ENCODE measurements at places on chromosomes 7 and 10.

DNA sequence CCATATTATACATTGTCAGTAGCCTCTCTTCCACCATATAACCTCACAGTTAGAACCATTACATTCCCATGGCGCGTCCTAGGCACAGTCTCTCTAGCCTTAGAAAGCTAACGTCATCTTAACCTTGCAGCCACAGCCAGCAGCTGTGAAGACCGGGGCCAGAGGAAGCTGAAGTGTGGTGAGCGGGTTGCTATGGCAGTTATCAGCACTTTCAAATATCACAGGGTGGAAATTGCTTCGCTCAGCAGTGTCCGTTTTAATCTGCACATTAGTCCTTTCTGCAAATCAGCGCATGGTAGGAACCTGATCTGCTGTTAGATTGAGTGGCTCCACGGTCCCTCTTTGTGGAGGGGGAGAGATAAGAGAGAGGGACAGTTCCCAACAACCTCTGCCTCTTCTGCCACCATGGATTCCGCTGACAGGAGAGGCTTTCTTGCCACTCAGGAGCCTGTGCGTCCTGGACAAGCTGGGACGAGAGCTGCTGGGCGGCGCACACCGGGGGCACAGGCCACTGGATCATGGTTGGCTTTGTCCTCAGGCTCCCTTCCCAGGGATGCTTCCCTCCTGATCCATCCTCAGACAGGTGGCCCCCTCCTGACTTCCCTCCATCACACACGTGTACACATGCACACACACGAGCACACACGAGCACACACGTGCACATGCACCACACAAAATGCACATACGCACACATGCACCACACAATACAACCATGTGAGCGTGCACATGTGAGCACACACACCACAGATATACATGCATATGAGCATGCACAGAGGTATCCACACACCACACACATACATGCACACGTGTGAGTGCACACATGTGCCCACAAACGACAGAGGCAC, 93.8 kb downstream of the WDR37 start:
- no peak for DNase-seq

GRCh38 chr7:70667406-70667805, 464.5 kb upstream of the GALNT17 start:
- DNase-seq = no peak

DNA sequence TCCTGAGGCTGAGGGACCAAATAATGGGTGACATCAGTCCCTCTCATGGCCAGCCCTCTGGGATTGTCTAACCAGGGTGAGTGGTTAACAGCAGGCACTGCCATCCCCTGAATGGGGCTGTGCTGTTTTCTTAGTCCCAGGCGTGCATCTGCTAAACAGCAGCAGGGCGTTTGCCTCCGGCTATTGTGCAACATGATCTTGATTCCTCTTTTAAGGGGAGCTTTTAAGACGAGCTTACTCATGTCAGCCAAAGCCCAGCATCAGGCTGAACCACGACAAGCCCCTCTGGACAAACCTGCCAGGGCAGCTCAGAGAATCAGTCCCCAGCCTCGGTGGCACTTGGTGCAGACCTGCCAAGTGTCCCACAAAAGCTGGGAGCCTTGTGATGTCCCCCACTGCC, 16.2 kb upstream of the IGFBP3 start:
- DNase-seq = no peak

- DNase-seq = peak; percentile 39
Observed at GRCh38 chr7:87218796-87219544, 562 bp downstream of the TMEM243 start.

- peak; percentile 46 for DNase-seq
Observed at GRCh38 chr7:14457568-14458453, 444.7 kb downstream of the DGKB start.

GRCh38 chr7:85713171-85713570, 526.3 kb upstream of the SEMA3D start:
- DNase-seq = no peak

DNA sequence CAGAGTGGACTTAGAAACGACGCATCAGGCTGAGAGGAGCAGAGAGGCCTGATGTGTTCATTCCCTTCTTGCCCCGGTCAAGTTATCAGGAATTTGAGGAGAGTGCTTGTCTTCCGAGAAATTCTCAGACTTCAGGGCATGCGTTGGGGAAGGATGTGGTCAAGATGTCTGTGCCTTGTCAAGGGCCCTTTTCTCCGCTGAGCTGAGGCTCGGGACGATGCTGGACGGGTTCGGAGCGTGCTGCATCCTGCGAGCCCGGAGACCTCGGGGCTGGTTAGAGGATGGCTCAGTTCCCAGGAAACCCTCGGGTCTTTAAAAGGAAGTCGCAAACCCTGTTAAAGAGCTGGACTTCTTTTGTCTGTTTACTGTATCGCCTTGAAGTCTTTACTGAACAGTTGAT, 325.4 kb downstream of the ADARB2 start:
- DNase-seq = no peak

GRCh38 chr10:99742701-99743100, 10.7 kb downstream of the CUTC start:
- DNase-seq = no peak

DNA sequence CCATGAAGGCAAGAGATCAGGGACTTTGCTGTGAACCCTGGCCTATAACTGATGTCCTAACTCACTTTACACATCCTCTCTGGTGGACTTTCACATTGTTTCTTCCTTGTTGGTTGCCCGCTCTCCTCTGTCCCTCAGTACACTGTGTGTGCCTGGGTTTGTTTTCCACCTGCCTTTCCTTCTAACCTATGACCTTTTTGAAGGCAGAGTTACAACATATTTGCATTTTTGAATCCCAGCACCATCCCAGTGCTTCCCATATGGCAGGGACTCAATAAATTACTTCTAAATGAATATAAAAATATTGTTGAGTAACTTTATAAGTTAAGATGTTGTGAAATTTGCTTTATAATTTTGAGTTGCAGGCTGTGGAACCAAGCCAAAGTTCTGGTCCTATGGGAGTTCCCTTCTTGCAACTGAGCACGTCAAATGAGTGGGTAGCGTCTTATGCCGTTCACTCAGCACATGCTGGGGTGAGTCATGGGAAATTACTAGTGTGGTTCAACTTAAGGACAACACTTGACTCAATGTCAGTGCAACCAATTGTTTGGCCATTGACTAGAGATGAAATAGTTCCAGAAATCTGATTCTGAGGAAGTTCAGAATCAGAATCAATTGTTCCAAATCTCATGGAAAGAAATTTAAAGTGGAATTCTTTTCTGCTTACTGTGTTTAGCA, 250.9 kb downstream of the TWIST1 start:
- peak; percentile 16 for DNase-seq

- DNase-seq = no peak
Observed at GRCh38 chr7:119724041-119724792, 548.8 kb upstream of the KCND2 start.

GRCh38 chr10:125158601-125159485, 1.5 kb downstream of the CTBP2 start:
- peak; percentile 21 for DNase-seq

DNA sequence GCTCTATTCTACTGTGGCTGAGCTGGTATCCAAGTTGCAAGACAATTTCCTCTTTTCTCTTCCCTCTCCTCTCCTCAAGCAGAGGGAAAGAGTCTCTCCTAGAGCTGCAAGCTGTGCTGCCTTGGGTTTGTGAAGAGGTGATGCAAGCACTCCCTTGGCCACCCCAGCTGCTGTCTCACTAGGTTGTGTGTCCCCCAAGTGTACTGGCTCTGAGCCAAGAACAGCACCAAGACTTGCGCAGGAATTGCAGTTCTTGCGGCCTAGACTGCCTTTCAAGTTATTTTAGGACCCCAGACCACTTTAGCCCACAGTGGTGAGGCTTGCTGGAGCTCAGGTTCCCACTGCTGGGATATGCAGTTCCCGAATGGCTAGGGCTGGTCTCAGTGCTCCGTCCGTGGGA, 411.6 kb downstream of the DPP6 start:
- DNase-seq = no peak

DNA sequence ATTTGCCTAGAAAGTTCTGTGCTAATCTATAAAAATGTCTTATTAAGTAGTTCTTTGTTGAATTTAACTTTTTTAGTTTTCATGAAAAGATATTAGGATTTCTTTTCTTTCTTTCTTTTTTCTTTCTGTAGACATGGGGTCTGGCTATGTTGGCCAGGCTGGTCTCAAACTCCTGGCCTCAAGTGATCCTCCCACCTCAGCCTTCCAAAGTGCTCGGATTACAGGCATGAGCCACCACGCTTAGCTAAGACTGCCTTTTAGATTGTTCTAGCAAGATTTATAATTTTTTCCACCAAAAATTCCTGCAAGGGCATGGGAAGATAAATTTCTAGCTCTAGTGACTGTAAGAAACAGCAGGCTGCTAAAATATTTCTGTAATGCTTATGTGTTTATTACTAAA, 140.5 kb downstream of the WDR37 start:
- DNase-seq = no peak

DNA sequence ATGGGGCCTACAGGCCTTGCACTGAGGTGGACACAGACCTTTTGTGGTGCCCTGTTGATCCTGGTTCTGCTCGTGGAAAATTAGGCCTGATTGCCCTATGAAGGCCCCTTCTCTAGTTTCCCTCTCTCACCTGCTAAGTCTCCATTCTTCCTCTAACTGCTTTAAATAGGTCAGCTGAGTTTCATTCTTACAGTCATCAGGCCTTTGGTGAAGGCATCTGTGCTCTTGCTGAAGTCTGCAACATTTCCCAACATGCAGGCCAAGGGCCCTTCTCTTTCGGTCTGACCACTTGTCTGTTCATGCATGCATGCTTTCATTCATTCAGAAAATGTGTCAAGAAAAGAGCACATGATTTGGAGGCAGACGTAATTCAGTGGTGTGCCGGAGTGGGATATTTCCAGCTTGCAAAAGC, 244.0 kb downstream of the BUB3 start:
- no peak for DNase-seq

GRCh38 chr10:61284222-61284890, 168.8 kb downstream of the TMEM26 start:
- DNase-seq = peak; percentile 6

DNA sequence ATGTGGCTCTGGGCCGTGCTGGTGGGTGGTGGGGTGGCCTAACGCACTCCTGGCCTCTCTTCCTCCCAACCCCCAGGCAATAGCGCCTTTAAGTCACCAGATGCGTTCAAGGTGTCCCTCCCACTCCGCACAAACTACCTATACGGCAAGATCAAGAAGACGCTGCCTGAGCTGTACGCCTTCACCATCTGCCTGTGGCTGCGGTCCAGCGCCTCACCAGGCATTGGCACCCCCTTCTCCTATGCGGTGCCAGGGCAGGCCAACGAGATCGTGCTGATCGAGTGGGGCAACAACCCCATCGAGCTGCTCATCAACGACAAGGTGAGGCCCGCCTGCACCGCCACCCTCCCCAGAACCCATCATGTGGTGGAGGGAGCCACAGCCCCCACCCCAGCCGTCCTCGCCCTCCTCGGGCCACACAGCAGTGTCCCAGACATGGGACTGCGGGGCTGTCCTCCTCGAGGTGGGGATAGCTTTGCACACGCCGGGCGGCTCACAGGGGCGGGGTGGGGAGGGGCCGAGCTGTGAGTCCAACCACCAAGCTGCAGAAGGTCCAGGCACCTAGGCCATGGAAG, 7.8 kb downstream of the NPTX2 start:
- DNase-seq = no peak

- DNase-seq = no peak
Observed at GRCh38 chr7:150968734-150969372, 9.3 kb downstream of the KCNH2 start.

DNA sequence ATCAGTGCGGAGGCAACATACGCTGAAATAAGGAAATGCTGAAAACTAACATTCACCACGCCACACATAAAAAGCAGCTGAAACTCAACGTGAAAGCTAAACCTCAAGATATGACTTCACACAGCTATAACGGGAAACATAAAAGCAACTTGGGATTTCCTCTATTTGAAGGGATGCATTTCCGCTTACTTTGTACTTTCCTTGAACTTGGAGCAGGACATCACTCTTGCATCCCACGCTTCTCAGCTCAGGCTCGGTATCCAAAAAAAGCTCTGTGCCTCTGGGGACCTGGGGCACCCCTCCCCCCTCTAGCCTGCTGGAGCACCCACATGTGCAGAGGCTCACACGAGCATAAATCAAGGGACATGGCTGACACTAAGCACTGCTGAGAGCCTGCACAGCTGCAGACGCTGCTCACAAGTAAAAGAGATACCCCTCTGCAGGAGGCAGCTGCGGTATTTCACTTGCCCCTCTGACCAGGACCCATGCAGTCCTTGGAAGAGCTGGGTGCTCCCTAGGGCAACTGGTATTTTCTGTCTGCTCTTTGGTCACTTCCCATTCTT, 34.2 kb downstream of the PARD3 start:
- DNase-seq = no peak

- no peak for DNase-seq
Observed at GRCh38 chr7:139023076-139023475, 12.8 kb downstream of the ZC3HAV1L start.

DNA sequence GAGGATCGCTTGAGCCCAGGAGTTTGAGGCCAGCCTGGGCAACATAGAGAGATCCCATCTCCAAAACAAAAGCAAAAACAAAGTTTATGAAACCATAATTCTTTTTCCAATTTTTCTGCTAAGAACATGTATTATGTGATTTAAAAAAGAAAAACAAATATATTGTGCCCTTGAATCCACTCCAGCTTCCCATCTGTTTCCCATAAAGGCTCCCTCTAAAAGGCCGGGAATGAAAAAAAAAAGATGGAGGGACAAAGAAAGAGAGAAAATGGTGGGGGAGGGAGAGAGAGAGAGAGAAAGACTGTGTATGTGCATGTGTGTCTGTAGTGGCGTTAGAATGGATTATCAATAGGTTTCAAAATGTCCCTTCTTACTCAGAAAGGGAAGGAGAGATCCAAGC, 20.5 kb upstream of the GSDME start:
- DNase-seq = no peak

DNA sequence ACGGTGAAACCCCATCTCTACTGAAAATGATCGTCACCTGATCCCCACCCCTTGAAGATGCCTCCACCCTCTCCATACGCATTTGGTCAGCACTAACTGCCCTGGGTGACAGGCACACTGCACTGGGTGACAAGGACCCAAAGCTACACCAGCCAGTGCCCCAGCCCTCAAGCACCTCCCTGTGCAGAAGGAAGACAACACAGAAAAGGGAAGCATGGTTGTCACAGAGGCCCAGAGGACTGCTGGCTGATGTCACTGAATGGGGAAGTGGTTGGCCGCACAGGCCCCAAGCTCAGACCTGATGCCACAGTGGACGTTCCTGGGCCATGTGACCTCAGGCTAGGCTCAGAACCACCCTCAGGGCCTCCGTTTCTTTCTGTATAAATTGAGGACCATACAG, 4.2 kb upstream of the PILRA start:
- no peak for DNase-seq

GRCh38 chr10:94989192-94989591, 50.7 kb downstream of the CYP2C9 start:
- DNase-seq = no peak

DNA sequence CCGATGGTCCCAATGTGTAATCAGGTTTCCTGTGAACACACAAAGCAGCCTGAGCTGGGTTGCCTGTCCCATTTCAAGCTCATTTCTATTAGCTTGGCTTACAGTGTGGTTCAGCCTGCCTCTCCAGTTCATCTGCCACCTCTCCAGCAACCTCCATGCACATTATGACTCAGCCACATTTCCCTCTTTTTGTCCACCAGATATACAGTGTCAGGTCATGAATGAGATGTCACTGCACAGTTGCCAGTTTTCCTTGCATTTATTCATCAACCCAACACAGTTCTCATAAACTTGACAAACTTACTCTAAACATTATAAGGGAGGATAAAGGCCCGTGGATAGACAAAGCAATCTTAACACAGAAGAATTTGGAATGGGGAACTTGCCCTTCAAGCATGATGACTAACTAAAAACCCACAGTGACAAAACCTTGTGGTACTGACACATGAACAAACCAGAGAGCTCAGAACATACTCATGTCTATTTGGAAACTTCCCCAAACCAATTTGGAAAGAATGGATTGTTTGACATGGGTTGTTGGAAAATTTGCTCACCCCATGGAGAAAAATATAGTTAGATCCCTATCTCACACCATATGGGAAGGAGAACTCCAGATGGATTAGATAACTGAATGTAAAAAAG, 2.5 kb upstream of the CFAP58 start:
- no peak for DNase-seq
